ENCODE measurements at places on chromosomes 11 and 22.

GRCh38 chr22:44382116-44383038 lies 69.6 kb upstream of the SHISAL1 start:
- DNase-seq = no peak

GRCh38 chr11:67116758-67117105 lies 2.3 kb upstream of the KDM2A start:
- DNase-seq = no peak

DNA sequence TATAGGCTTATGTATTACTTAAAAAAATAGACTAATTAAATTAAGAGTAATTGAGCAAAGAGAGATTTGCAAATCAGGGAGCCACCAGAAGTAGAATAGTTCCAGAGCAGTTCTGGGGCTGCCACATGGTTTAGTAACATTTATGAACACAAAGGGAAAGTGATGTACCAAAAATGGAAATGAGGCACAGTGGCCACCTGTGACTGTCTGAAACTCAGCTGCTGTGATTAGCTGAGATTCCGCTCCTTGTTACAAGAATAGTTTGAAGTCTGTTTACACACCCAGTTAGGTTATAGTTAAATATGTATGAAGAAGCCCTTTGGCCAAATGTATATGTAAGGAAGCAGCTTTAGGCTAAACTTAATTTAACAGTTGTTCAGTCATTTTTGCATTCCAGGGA lies 901.5 kb upstream of the CHORDC1 start:
- no peak for DNase-seq

- DNase-seq = peak; percentile 55
These were observed 16.1 kb downstream of the TSKU start for GRCh38 chr11:76799066-76799804.
